ENCODE measurements at places on chromosomes 11 and 22.

DNA sequence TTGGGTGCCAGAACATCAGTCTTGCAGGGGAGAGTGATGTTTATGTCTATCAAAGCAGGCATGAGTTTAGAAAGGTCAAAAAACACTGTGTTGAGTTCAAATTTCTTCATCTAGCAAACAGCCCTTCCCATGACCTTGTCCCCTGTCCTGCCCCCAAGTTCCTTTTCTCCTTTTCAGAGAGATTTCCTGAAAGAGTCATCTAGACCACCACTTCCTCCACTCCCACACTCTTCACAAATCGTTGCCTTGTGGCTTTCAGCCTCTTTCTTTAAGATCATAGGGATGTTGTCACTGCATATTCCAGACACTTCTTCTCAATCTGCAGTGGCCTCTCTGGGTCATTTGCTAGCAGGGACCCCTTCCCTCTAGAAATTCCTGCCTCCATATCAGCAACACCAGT, 290.5 kb downstream of the TENM4 start:
- no peak for DNase-seq

GRCh38 chr22:29693671-29694070, 26.1 kb upstream of the CABP7 start:
- no peak for DNase-seq

DNA sequence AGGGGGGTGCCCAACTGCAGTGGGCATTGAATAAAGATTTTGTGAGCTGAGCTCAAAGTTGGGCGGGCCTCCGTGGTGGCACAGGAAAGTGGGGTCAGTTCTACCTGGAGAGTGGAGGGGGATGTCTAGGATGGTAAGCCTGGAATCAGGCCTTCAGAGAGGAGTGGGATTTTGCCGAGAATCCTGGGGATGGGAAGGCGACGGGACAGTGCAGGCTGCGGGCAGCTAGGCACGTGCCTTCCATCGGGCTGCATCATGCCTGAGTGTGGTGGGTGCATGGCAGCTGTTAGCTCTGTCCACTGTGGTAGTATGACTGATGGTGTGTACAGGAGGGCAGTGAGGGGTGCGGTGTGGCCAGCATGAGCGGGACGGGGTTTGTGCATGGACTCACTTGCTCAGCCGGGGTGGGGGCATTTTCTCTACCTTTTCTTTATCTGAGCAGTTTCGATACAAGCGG, 3.6 kb downstream of the SHANK3 start:
- no peak for DNase-seq

DNA sequence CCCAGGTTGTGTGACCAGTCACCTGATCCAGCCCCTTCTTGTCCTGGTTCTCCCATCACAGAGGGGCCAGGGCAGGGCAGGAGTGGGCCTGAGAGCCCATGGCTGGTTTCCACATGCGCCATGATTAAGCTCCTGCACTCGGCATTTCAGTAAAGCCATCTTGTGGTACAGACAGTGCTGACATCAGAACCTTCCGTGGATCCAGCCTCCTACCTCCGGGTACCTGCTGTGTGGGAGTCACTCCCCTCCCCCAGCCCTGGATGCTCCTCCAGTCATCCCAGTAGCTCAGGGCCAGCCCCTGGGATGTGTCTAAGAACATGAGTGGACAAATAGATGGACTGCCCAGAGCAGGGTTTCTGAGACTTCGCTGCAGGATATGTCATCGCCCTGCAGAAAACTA, 22.1 kb upstream of the MGAT3 start:
- no peak for DNase-seq

DNA sequence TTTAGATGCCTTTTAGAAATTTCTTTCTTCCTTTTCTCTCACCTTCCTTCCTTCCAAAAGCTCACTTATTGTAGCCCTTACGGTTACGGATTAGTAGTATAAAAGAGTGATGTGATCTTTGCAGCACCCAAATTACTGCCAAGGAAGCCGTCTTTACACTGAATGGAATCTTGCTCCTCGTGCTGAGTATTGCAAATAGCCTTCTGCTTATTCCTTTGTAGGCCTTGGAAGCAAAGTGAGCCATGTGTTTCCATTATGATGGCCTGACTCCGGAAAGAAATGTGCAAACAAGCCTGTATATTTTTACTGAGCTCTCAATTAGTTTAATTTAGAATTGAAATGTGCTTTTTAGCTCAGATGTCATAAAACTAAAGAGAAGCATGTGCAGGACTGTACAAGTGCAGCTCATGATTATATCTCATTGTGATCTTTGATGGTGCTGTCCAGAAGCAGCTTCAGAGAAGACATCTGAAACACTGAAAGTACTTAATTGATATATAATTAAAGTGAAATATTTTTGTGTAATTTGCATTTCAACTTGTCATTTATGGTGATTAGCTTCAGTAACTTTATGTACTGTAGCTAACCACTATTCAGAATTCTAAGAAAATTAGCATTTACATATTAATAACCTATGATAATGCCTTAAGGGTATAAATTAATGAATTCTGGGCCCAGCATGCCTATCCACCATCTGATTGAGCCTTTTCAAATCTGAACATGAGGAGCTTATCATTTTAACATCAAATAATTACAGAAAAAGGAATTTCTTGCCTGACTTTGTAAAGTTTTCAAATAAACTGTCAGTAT, 129.3 kb downstream of the GRIA4 start:
- DNase-seq, result no peak

GRCh38 chr11:128474036-128474874, 113.1 kb downstream of the ETS1 start:
- DNase-seq, result no peak

GRCh38 chr11:125890447-125891100, 3.1 kb downstream of the HYLS1 start:
- no peak for DNase-seq

GRCh38 chr22:45127866-45128265, 35.9 kb upstream of the NUP50 start:
- DNase-seq, result no peak

GRCh38 chr11:76683161-76684095, 12.9 kb upstream of the LRRC32 start:
- DNase-seq, result no peak

DNA sequence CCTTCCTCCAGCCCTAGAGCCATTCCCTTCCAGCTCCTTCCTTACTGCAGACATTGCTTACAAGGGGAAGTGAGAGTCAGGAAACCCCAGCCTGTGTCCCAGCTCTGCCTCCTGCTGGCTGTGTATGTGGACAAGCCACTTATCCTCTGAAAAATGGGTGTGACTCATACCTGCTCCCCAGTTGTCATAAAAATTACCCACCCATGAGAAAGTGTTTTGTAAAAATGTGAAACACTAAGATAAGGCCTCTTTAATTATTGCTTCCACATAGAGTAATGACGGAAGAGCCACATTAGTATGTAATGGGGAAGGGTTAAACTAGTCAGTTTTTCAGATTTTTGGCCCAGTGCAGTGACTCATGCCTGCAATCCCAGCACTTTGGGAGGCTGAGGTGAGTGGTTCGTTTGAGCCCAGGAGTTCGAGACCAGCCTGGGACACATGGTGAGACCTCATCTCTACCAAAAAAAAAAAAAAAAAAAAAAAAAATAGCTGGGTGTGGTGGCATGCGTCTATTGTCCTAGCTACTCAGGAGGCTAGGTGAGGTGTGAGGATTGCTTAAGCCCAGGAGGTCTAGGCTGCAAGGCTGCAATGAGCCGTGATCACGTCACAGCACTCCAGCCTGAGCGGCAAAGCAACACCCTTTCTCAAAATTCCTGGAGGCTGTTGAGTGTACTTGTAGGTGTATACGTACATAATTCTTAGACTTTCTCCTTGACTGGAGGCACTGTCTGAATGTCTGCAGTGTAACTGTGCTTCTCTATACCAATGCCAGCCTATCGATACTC, 84.9 kb downstream of the CTTN start:
- peak; percentile 4 for DNase-seq

GRCh38 chr11:11624204-11624603, 2.4 kb upstream of the GALNT18 start:
- DNase-seq, result no peak

DNA sequence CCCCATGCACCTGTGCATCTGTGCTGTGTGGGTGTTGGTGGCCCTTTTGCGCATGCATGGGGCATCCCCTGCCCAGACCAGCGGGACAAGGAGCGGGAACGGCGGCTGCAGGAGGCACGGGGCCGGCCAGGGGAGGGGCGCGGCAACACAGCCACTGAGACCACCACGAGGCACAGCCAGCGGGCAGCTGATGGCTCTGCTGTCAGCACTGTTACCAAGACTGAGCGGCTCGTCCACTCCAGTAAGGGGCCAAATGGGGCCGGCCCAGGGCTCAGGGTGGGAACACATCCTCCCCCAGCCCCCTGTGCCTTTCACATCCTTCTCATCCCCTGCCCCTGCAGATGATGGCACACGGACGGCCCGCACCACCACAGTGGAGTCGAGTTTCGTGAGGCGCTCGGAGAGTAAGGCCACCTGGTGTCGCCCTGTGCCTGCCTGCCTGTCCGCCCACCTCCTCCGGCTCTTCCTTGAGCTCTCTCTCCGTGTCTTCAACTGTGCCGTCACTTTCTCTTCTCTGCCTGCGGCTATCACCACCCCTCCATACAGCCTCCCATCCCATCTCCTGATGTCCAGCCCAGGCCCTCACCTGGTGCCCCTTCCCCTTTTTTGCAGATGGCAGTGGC, 10.6 kb downstream of the SELENOM start:
- no peak for DNase-seq

DNA sequence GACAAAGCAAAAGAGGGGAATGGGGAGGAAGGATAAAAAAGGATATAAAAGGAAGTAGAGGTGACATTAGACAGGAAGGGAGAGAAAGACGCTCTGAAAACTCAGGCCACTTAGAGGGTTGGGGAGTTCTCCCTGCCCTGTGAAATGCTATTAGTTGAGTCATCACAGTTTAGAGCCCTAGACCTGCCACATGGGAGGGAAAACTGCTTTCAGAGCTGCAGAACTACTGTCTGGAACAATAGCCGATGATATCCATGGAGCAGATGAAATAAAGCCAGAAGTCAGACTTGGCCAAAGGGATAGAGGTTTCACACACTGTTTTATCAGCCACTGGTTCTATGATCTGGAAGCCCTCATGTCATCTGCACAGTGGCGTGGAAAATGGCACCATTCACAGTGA, 157.9 kb downstream of the NCAM1 start:
- no peak for DNase-seq

- DNase-seq, result no peak
Measured at GRCh38 chr22:49564054-49564453, 263.6 kb downstream of the BRD1 start.

DNA sequence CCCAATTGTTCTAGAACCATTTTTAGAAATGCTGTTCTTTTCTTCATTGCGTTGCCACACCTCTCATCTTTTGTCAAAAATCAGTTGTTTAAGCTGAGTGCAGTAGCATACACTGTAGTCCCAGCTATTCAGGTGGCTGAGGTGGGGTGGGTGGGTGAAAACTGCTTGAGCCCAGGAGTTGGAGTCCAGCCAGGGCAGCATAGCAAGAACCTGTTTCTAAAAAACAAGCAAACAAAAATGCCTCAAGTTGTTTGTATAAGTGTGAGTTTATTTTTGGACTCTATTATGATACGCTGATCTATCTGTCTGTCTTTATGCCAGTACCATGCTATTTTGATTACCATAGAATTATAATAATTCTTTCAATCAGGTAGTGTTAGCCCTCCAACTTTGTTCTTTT, 62.5 kb upstream of the RRM1 start:
- DNase-seq, result no peak

DNA sequence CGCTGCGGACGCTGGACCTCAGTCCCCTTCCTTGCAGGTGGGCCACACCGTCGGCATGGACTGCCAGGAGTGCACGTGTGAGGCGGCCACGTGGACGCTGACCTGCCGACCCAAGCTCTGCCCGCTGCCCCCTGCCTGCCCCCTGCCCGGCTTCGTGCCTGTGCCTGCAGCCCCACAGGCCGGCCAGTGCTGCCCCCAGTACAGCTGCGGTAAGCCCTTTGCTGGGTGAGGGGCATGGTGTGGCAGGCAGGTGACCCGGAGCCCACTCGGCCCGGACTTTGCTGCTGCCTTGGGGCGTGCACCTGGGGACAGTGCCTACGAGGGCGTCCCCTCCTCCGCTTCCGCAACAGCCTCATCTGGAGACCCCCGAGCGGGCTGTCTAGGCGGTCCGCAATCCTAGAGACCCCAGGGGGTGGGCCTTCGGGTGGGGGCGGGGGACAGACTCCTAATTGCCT, 25.4 kb upstream of the MUC5B start:
- DNase-seq, result no peak

- no peak for DNase-seq
Measured at GRCh38 chr11:27807596-27807995, 107.3 kb upstream of the BDNF start.

- DNase-seq, result no peak
Measured at GRCh38 chr22:39110631-39111561, 13.9 kb downstream of the APOBEC3H start.

DNA sequence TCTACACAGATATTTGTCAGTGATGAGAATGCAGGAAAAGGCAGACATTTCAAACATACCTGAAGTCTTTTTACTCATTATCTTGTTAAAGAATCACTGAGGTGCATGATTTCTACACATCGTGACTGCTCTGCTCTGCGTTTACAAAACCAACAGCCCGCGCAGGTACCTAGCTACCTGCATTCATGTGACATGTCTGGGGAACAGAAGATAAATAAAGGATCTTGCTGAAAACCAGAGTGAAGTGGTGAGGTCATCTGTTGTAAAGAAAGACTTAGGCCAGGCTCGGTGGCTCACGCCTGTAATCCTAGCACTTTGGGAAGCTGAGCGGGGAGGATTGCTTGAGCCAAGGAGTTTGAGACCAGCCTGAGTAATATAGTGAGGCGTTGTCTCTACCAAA, 15.7 kb downstream of the ASPHD2 start:
- DNase-seq, result no peak

- no peak for DNase-seq
Measured at GRCh38 chr11:58493676-58494075, 14.2 kb downstream of the OR5B21 start.

DNA sequence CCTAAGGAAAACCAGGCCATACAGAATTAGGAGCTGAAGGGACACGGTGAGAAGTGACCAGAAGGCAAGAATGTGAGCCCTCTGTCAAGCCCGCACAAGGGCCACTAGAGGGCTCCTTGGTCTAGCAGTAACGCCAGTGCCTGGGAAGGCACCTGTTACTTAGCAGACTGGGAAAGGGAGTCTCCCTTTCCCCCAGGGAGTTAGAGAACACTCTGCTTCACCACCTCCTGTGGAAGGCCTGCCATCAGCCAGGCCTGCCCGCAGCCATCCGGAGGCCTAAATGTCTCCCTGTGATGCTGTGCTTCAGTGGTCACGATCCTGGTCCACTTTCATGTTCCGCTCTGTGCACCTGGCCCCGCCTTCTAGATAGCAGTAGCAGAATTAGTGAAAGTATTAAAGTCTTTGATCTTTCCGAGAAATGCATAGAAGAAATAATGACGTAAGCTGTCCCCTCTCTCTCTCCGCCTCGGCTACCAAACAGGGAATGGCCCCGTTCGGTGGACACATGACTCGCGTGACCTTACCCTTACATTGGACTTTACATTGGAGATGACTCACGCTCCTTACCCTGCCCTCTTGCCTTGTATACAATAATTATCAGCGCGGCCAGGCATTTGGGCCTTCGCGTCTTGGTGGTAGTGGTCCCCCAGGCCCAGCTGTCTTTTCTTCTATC, 10.7 kb upstream of the GSTP1 start:
- peak; percentile 24 for DNase-seq

- DNase-seq, result no peak
Measured at GRCh38 chr11:17603056-17603825, 56.2 kb downstream of the OTOG start.
